Glomerular endothelial cell (primary cell): ENCODE measurements at places on chromosomes 7 and 10. TPM values are rescaled to one million over a fixed set of nuclear protein-coding genes. Genes with fewer than 3 reads are reported as not detected.

DNAJB6 gene
- 125 and 163 TPM in 2 replicates for total RNA-seq

DPP6 gene
- not detected in 2 replicates for total RNA-seq

CLCN1 gene
- total RNA-seq: not detected in 2 replicates

MSMB gene
- not detected in 2 replicates for total RNA-seq

FBXL13 gene
- 0.39 and 2.2 TPM in 2 replicates for total RNA-seq

TRIM4 gene
- 20.3 and 26.7 TPM in 2 replicates for total RNA-seq

OR6B1 gene
- not detected in 2 replicates for total RNA-seq

HHEX gene
- total RNA-seq: 46.6 and 76.5 TPM in 2 replicates

AMPH gene
- total RNA-seq: 0.29 TPM in 1 of 2 replicates, not detected in the other

TRPV5 gene
- total RNA-seq: not detected in 2 replicates

LAMB1 gene
- 458 and 732 TPM in 2 replicates for total RNA-seq

LRGUK gene
- total RNA-seq: 0.18 and 0.34 TPM in 2 replicates

VSTM2A gene
- not detected in 2 replicates for total RNA-seq

JAKMIP3 gene
- total RNA-seq: 0.05 and 0.12 TPM in 2 replicates

GCK gene
- total RNA-seq: 0.41 TPM in 1 of 2 replicates, not detected in the other

MYH16 gene
- 0.12 and 1.3 TPM in 2 replicates for total RNA-seq

CLEC2L gene
- not detected in 2 replicates for total RNA-seq

NEBL gene
- 0.44 and 0.47 TPM in 2 replicates for total RNA-seq

TMEM273 gene
- total RNA-seq: 6.5 and 11.6 TPM in 2 replicates

PAPOLB gene
- total RNA-seq: not detected in 2 replicates

COX15 gene
- 20.3 and 32.6 TPM in 2 replicates for total RNA-seq

CYP2C18 gene
- total RNA-seq: not detected in 2 replicates

NRP1 gene
- total RNA-seq: 167 and 209 TPM in 2 replicates

PRLHR gene
- not detected in 2 replicates for total RNA-seq

ZNF425 gene
- total RNA-seq: 1.4 and 1.6 TPM in 2 replicates

GPR146 gene
- 5.4 and 33.5 TPM in 2 replicates for total RNA-seq

IFIT1 gene
- total RNA-seq: 3.3 and 20.8 TPM in 2 replicates
